ENCODE measurements at places on chromosomes 5 and 9.

- no peak for DNase-seq
These were observed 275.2 kb upstream of the DMAC1 start for GRCh38 chr9:8074713-8075286.

DNA sequence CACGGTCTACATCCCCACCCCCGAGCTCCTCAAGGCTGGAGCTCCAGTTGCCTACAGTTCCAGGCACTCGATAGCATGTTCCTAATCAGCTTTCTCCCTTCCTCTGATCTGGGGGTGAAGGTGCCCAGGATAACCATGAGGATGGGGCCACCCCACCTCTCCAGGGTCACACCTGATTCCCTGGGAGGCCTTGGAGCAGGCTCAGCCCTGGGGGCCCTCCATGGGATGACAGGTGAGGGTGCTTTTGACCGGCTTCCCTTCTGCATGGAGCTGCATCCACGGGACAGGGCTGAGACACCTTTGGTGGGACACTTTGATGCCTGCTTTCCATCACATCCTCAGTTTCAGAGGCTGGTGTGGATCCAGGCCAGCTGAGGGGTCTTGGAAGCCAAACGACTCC, 28.6 kb downstream of the GADD45G start:
- no peak for DNase-seq

DNA sequence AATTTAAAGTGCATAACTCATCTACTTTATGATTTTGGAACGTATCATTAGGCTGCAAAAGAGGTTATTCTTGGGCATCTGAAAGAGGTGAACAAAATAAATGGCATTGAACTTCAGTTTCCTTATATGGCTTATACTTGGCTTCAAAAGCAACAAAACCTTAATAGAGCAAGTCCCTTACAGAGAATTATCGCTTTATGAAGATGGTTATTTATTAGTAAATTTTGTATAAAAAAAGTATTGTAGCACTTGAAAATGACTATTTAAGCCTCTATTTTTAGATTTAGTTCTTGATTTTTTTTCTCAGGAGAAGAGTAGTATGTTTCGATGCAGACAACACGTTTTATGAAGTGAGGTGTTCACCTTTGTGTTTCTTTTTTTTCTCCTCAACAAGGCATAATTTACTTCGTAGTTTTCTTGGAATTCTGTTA, 2.0 kb downstream of the ERBIN start:
- DNase-seq: no peak

- no peak for DNase-seq
These were observed 101.7 kb upstream of the MYO10 start for GRCh38 chr5:17037751-17038150.
